ENCODE measurements at places on chromosomes 1 and 21. TPM values are rescaled to one million over a fixed set of nuclear protein-coding genes. Genes with fewer than 3 reads are reported as not detected.

LEFTY1 gene
- not detected for polyA plus RNA-seq

DNA sequence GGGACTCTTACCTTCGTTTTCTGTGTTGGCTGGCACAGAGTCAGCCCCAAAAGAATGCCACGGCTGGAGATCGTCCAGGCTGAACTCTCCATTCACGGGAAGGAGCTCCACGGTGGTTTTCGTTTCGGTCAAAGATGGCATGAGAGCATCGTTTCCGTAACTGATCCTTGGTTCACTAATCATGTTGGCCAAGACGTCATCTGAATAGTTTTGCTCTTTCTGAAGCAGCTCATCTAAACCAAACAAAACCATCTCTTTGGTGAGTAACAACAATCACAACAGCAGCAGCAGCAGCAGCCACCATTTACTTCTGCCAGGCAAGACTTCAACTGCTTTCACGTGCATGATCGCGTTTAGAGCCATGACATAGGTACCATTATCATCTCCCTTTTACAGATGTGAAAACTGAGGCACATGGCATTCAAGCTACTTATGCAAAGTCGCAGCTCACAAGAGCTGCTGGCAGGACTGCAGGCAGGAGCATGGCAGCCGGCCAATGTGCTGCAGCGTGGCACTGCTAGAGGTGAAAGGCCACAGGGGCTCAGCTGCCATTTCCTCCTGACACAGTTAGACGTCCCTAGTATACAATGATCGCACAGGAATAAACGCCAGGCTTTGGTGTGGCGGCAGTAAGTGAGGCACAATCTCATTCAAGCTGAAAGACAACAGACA lies 177.1 kb downstream of the GABPA start:
- no peaks in the 10 kb centered on the region for H3K27me3 ChIP-seq
- H3K4me1 ChIP-seq = no peaks in the 10 kb centered on the region
- H3K36me3 ChIP-seq = peaks cover 5% of the 10 kb centered on the region
- no peak for DNase-seq
- H3K4me3 ChIP-seq = no peak overlapping the region

DNA sequence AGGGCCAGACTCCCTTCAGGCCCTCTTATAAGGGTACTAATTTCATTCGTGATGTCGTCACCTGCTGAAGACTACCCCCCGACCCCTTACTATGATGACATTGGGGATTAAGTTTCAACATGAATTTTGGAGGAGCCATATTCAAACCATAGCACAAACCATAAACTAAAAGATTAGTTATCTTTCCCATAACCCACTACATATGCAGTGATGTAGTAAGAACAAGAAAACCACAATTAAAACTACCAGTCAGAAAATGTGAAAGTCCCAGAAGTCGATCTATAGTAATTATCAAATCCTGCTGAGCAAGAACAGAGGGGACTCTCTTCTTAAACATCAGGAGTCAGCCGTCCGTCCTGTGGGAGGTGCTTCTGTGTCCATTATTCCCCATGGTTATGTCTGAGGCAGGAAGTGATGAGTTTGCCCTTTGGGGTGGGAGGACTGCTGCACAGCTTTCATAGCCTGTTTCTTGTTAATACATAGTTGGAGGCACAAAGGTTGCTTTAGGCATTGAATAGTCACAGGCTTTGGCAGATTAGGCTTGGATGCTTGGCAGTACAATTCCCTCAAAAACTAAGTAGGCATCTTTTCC lies 35.9 kb upstream of the PTGFRN start:
- peaks cover 1% of the 10 kb centered on the region for H3K4me1 ChIP-seq
- DNase-seq = no peak
- no peaks in the 10 kb centered on the region for H3K27me3 ChIP-seq
- no peaks in the 10 kb centered on the region for H3K36me3 ChIP-seq
- no peak overlapping the region for H3K27ac ChIP-seq
- H3K4me3 ChIP-seq = no peak overlapping the region

DNA sequence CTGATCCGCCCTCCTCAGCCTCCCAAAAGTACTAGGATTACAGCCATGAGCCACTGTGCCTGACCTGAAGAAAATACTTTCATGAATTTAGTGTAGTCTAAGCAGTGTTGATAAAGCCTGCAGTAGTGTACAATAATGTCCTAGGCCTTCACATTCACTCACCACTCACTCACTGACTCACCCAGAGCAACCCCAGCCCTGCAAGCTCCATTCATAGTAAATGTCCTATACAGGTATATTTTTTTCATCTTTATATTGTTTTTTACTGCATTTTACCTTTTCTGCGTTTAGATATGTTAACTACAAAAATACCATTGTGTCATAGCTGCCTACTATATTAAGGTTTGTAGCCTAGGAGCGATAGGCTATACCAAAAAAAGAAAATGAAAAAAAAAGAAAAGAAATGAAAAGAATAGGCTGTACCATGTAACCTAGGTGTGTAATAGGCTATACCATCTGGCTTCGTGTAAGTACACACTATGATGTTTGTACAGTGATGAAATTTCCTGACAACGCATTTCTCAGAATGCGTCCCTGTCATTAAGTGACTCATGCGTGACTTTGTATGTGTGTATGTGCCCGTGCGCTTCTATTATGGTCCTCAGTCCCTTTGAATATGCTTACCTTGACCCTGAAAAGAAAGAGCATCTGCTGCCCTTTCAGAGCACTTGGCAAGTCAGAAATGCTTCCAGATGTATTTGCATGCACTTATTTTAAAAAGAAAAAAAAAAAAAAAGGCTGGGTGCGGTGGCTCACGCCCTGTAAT lies 9.2 kb upstream of the SLAMF8 start:
- no peak overlapping the region for H3K4me3 ChIP-seq
- H3K4me1 ChIP-seq = no peaks in the 10 kb centered on the region
- peaks cover 25% of the 10 kb centered on the region for H3K27me3 ChIP-seq
- H3K36me3 ChIP-seq = no peaks in the 10 kb centered on the region
- no peak for DNase-seq
- no peak overlapping the region for H3K27ac ChIP-seq

- H3K27ac ChIP-seq = peak overlapping the region; percentile 61
- H3K27me3 ChIP-seq = no peaks in the 10 kb centered on the region
- no peaks in the 10 kb centered on the region for H3K4me1 ChIP-seq
These were observed 5.2 kb downstream of the TNFRSF18 start for GRCh38 chr1:1200876-1201810.

All from IMR-90 (cell line).